ENCODE measurements at places on chromosomes 7 and 10. TPM values are rescaled to one million over a fixed set of nuclear protein-coding genes. Genes with fewer than 3 reads are reported as not detected.

- H3K4me3 ChIP-seq, result peak within 1 kb of the TSS; percentile 68
- peak; percentile 72 for DNase-seq
- no peak within 1 kb of the TSS for H3K27ac ChIP-seq
- peaks cover 6% of the 10 kb centered on the region for H3K4me1 ChIP-seq
- peaks cover 26% of the 10 kb centered on the region for H3K27me3 ChIP-seq
These were observed at the start of gene RET for GRCh38 chr10:43076876-43077420. TSS of gene RET (plus strand) at chr10:43077069. CDS start at chr10:43077259, 190 bp downstream.

DNA sequence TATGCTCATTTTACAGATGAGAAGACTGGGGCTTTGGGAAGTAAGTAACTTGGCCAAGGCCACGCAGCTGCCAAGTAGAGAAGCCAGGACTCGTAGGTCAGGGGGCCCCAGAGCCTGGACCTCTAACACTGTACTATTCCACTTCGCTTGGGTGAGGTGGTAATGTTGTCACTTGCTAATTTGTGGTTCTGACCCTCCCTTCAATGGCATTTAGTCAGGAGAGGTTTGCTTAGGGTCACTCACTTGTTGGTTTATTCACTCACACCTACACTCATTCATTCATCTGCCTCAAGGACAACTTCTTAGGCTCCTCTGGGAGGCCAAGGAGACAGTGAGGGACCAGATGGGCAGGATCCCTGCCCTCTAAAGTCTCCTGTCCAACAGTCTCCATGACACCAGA is 21.3 kb downstream of the BTBD16 start:
- DNase-seq, result no peak
- no peaks in the 10 kb centered on the region for H3K36me3 ChIP-seq
- H3K27me3 ChIP-seq, result no peaks in the 10 kb centered on the region
- H3K27ac ChIP-seq, result no peak overlapping the region
- H3K4me1 ChIP-seq, result no peaks in the 10 kb centered on the region
- no peak overlapping the region for H3K4me3 ChIP-seq

GRCh38 chr10:6780008-6780677 is 200.1 kb upstream of the PRKCQ start:
- H3K36me3 ChIP-seq, result no peaks in the 10 kb centered on the region
- H3K4me1 ChIP-seq, result no peaks in the 10 kb centered on the region

DNA sequence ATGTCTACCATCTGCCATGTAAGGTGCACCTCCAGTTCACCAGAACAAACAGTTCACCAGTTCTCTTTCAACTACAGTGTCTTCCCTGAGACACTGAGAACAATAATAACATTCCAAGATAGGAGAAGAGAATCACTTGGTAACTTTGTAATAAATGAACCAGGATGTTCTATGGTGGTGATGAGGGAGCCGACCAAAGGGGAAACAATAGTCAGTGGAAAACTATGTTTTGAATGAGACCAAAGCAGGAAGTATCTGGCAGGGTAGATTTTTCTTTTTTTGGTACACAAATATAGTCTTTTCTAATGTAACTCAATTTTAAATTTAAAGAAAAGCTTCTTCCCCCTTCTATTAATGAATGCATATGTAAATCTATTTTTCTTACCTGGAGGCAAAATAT is 20.0 kb downstream of the HYAL4 start:
- no peak overlapping the region for H3K27ac ChIP-seq
- no peaks in the 10 kb centered on the region for H3K4me1 ChIP-seq
- no peaks in the 10 kb centered on the region for H3K36me3 ChIP-seq
- no peaks in the 10 kb centered on the region for H3K27me3 ChIP-seq

DNA sequence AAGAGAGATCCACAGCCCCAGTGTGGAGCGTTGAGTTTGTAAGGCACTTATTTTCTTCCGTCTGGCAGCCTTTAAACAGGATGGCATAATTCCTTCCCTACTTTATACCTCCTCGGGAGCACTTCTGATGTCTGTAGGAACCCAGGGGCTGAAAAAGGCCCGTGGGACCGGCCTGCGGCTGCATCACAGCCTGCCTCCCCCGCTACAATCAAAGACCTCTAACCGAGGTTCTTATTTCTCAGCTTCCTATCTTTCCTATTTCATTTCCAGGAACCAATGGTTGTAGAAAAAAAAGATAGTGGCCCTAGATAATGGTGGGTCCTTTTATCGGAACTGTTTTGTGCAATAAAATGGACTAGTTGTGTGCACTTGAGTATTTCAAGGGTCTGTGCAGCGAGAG is 4.1 kb upstream of the CTBP2 start:
- H3K4me1 ChIP-seq, result peaks cover 2% of the 10 kb centered on the region
- no peaks in the 10 kb centered on the region for H3K36me3 ChIP-seq
- H3K27ac ChIP-seq, result no peak overlapping the region

- H3K4me3 ChIP-seq, result no peak overlapping the region
- peaks cover 22% of the 10 kb centered on the region for H3K4me1 ChIP-seq
- no peaks in the 10 kb centered on the region for H3K27me3 ChIP-seq
- peaks cover 13% of the 10 kb centered on the region for H3K36me3 ChIP-seq
- no peak overlapping the region for H3K27ac ChIP-seq
These were observed 5.8 kb downstream of the COMTD1 start for GRCh38 chr10:75229971-75230370.

DNA sequence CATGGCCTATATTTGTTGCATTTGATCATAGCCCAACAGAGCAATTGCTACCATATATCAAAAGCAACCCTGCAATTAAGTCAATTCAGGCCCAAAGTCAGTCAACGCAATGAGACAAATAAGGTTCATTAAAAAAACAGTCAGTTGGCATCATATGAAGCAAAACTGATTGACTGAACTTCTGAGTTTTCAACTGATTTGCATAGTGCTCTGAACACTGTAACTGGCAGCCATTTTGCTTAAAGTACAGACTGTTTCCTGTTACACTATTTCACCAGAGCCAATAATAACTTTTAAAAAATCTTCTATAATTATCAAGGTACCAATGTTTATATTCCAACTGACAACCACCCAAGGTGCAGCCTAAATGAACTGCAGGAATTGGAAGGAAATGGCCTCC is 68.4 kb upstream of the RAPGEF5 start:
- no peaks in the 10 kb centered on the region for H3K4me1 ChIP-seq
- H3K27ac ChIP-seq, result no peak overlapping the region
- H3K4me3 ChIP-seq, result no peak overlapping the region
- H3K27me3 ChIP-seq, result no peaks in the 10 kb centered on the region

DNA sequence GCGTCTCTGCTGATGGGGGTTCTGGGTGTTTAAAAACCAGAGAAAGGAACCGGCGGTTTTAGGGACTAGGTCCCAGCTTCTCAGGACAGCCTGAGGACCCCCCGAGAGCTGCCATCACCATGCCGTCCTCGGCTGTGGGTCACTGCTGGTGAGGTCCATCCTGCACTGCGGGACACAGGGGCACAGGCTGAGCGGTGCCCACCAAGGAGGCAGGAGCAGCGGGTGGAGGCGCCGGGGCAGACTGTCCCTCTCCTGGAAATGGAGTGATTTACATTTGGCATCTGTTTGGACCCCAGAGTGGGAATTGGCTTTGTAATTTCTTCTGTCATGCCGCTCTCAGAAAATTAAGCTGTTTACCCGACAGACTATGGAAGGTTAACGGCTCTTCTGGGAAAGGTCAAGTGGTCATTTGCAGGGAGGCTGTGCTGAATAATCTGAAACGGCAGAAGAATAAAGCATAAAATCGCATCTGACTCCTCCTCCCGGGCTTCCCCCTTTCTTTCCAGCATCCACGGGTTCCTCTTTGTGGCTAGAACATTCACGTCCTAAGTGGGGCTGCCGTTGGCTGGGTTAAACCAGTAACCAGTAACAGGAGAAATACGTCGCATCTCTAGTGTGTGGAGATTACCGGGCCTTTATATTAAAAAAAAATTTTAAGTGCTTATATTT is 31.7 kb downstream of the LHPP start:
- H3K27ac ChIP-seq, result no peak overlapping the region
- H3K36me3 ChIP-seq, result peaks cover 3% of the 10 kb centered on the region
- no peaks in the 10 kb centered on the region for H3K27me3 ChIP-seq
- H3K4me3 ChIP-seq, result no peak overlapping the region
- no peak for DNase-seq

- no peaks in the 10 kb centered on the region for H3K36me3 ChIP-seq
- no peak overlapping the region for H3K4me3 ChIP-seq
- no peak for DNase-seq
- H3K27me3 ChIP-seq, result no peaks in the 10 kb centered on the region
- H3K4me1 ChIP-seq, result no peaks in the 10 kb centered on the region
- H3K27ac ChIP-seq, result no peak overlapping the region
These were observed 27.6 kb downstream of the CHCHD3 start for GRCh38 chr7:133054162-133054840.

DNA sequence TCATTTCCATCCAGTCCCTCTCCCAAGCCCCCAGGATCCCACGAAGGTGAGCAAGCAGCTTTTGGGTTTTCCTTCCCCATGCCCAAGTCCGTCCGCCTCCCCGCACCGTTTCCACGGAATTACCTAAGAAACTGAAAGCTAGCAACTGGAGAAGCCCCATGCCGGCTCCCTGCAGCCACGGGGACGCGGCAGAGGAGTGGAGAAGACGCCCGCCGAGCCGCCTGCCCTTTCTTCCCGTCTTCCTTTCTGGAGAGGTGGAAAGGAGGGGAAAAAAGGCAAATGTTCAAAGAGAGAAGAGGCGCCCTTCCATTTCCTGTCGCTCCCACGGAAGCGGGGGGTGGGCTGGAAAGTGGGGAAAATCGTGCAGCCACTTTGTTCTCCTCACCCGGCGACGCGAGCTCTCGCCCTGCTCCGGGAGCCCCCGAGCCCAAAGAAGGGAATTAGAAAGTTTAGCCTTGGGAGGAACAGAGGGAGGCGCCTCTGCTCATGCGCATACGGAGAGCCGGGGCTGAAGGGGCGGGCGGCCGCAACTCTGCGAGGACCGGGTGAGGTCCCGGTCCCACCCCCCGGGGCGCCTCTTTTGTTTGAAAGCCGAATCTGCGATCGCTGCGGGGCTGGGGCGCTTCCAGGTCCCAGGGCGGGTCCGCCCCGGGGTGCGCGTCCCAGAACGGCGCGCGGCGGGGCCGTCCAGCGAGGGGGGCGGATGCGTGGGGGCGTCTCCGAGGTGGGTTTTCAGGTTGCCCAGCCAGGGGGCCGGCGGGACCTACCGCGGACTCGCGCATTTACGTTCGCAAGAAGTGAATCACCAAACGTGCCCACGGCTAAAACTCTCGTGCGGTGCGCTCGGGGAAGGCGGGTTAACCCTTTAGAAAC is at the start of gene LAMB1:
LAMB1 (minus strand) TSS at position 436 of the 873 bp plus-strand sequence; CDS start at position 160, 276 bp downstream.
- H3K4me1 ChIP-seq, result peaks cover 21% of the 10 kb centered on the region
- no peaks in the 10 kb centered on the region for H3K36me3 ChIP-seq
- H3K27me3 ChIP-seq, result peaks cover 73% of the 10 kb centered on the region
- DNase-seq, result peak; percentile 87
- H3K27ac ChIP-seq, result no peak within 1 kb of the TSS
- peak within 1 kb of the TSS; percentile 40 for H3K4me3 ChIP-seq

DNA sequence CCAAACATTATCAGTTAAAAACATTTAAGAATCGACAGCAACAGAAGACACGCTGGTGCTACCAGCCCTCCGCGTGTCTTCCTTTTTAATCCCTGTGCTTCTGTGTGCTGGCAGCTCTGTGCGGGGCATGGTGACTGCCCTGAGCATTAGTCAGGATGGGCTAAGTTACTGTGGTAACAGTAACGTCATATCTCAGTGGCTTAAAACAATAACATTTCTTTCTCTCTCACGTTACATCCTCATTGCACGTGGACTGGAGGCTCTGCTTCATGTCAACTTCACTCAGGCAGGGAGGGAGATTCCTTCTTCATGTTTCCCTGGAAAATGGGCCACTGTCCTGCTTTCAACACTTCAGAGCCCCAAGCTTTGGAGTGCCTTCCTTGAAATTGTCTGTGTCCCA is 378.5 kb downstream of the CCSER2 start:
- H3K4me3 ChIP-seq, result no peak overlapping the region
- H3K4me1 ChIP-seq, result no peaks in the 10 kb centered on the region
- DNase-seq, result no peak
- no peaks in the 10 kb centered on the region for H3K27me3 ChIP-seq
- no peaks in the 10 kb centered on the region for H3K36me3 ChIP-seq

DNA sequence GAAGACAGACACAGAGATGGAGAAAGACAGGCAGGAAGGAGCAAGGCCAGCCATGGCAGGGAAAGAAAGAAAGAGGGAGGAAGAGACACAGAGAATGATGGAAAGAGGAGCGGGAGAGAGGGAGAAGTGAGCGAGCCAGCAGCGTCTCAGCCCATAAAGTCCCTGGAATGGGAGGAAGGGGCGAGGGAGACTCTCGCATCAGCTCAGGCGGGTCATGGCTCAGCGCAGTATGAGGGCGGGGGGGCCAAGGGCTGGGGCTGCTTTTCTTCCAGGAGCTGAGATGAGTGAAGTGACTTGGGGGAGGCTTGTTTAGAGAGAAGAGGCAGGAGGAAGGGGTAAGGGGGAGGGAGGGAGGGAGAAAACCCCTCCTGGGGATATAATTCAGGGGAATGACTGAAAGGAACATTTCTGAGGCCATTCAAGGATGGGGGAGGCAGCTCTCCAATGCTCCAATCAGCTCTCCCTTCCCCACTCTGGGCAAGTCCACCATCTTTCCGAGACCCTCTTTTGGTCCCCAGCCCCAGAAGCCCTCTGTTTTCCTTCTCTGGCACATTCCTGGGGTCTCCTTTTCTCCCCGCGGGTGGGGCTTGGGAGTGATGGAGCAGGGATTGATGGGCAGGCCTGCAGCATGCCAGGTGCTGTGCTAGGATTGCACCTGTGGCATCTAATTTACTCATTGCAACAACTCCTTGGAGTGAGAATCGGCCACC is 87.9 kb downstream of the HIF1AN start:
- H3K27ac ChIP-seq, result no peak overlapping the region
- no peak overlapping the region for H3K4me3 ChIP-seq
- H3K27me3 ChIP-seq, result no peaks in the 10 kb centered on the region
- H3K36me3 ChIP-seq, result no peaks in the 10 kb centered on the region

- H3K36me3 ChIP-seq, result no peaks in the 10 kb centered on the region
- DNase-seq, result no peak
- H3K4me3 ChIP-seq, result no peak overlapping the region
These were observed 82.7 kb upstream of the WIPF3 start for GRCh38 chr7:29723599-29723998.

- H3K27ac ChIP-seq, result no peak overlapping the region
- DNase-seq, result no peak
- H3K4me1 ChIP-seq, result peaks cover 2% of the 10 kb centered on the region
- no peaks in the 10 kb centered on the region for H3K27me3 ChIP-seq
- no peak overlapping the region for H3K4me3 ChIP-seq
These were observed 285.1 kb downstream of the ZEB1 start for GRCh38 chr10:31604096-31604495.

- H3K27ac ChIP-seq, result no peak overlapping the region
- H3K4me1 ChIP-seq, result no peaks in the 10 kb centered on the region
- H3K4me3 ChIP-seq, result no peak overlapping the region
- DNase-seq, result no peak
These were observed 185.7 kb upstream of the ADO start for GRCh38 chr10:62618576-62619412.

DNA sequence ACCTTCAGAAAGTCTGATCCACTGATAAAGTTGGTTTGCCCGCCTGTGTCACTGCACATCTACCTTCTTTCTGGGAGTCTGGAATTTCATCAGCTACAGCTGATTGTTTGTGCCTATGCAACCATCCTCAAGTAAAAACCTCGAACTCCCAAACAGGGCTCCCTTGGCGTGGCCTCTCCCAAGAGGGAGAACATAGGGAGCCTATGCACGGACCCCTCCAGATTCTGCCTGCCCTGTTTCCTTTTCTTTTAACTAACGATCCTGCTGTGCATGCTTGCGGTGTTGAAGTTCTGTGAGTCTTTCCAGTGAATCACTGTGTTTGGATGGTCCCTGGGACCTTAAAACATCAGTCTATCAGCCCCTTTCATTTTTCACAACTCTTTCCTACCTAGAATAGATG is 226.9 kb upstream of the SEMA3D start:
- no peaks in the 10 kb centered on the region for H3K36me3 ChIP-seq
- no peaks in the 10 kb centered on the region for H3K4me1 ChIP-seq
- DNase-seq, result no peak
- no peak overlapping the region for H3K27ac ChIP-seq
- H3K27me3 ChIP-seq, result no peaks in the 10 kb centered on the region

NEUROD6 gene
- not detected for total RNA-seq

PPP1R17 gene
- 2.5 TPM for total RNA-seq

CPVL gene
- 40.0 TPM for total RNA-seq

MALRD1 gene
- 0.32 TPM for total RNA-seq
